Activated CD8-positive, alpha-beta T cell treated with anti-CD3 and anti-CD28 coated beads, Interleukin-2, amount 10 ng/mL, durations not matched to agents 7 days and 5 days (primary cell): ENCODE measurements at places on chromosomes 3 and 15. TPM values are rescaled to one million over a fixed set of nuclear protein-coding genes. Genes with fewer than 3 reads are reported as not detected.

Gene PTX3
- total RNA-seq: not detected

Gene TMEM45A
- total RNA-seq: 0.42 TPM

Gene GOLGA8N
- 32.0 TPM for total RNA-seq

Gene TMEM115
- 18.9 TPM for total RNA-seq

Gene PLXND1
- 4.1 TPM for total RNA-seq

Gene CLDND1
- total RNA-seq: 410 TPM

Gene GRIP2
- not detected for total RNA-seq

Gene ADAMTS9
- not detected for total RNA-seq

Gene ALDH1L1
- not detected for total RNA-seq

DNA sequence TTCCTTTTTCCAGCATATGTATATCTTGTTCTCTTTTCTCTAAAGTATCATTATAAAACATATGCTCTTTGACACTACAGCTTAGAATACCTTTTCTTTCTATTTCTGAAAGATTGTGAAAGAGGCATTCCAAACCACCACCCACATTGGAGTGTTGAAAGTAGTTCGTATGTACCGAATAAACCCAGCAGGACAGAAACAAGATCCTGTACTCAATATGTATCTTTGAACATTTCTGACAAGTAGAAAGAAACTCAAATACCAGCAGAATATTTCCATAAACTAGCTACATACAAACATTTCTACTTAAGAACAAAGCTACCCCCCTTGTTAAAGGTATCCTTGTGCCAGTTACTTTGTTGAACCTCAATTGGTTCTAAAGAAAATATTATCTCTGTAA is 415.3 kb upstream of the ALCAM start:
- no peak overlapping the region for H3K4me3 ChIP-seq
- no peak for DNase-seq
- H3K4me1 ChIP-seq: no peaks in the 10 kb centered on the region
- no peak overlapping the region for H3K27ac ChIP-seq

DNA sequence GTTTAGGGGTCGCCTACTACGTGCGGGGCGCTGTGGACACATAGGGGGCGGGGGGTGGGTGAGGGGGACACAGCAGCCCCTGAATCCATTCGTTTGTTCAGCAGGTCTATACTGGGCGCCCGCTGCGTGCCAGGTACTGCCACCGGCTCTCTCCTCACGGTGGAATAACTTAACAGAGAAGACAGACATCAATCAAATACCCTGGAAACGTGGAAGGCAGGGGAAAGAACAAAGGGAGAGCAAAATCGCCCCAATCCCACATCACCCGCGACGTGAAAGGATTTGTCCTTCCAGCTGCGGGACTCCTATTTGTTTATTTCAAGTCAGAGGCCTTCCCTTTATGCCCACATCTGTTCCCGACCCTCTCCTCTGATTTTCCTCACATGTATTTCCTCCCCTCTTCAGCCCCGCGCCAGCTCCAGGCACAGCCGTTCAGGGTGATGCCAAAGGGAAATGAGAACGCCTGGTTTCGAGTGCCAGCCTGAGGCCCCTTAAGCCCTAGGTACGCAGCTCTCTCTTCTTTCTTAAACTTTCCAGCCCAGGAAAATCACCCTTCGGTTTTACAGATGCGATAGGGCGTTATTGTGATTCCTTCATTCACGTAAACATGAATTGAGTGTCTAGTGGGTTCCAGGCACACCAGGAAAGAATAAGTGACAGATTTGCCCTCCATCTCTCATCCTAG is 726 bp upstream of the PROK2 start:
- no peaks in the 10 kb centered on the region for H3K36me3 ChIP-seq
- peaks cover 16% of the 10 kb centered on the region for H3K4me1 ChIP-seq
- no peak for DNase-seq
- peaks cover 61% of the 10 kb centered on the region for H3K27me3 ChIP-seq

DNA sequence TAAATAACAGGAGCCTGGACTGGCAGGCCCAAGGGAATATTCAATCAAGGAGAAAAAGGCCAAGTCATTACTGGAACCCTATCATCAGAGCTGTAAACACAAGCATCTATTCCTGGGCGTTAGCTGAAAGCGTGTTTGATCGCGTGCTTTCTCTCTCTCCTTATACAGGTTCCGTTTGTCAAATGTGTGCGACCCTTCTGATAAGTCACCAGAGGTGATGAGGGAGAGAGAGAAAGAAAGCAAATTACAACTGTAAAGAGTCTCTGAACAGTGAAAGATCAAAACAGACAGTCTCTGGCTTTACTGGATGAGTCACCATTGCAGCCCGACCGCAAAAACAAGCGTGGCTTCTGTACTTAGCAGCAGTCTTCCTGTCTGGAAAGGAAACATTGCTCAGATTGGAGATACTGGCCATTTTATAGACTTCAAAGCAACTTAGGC is 39.5 kb upstream of the TPRG1 start:
- H3K36me3 ChIP-seq: peaks cover 16% of the 10 kb centered on the region
- peaks cover 28% of the 10 kb centered on the region for H3K4me1 ChIP-seq
- H3K27me3 ChIP-seq: no peaks in the 10 kb centered on the region

- H3K4me1 ChIP-seq: peaks cover 5% of the 10 kb centered on the region
- no peaks in the 10 kb centered on the region for H3K27me3 ChIP-seq
- no peak for DNase-seq
- no peaks in the 10 kb centered on the region for H3K36me3 ChIP-seq
- H3K4me3 ChIP-seq: peak overlapping the region; percentile 48
Observed at GRCh38 chr3:149701206-149701976, 43.6 kb upstream of the WWTR1 start.

- peaks cover 50% of the 10 kb centered on the region for H3K36me3 ChIP-seq
- no peaks in the 10 kb centered on the region for H3K4me1 ChIP-seq
- H3K4me3 ChIP-seq: no peak overlapping the region
- no peak for DNase-seq
- H3K27ac ChIP-seq: no peak overlapping the region
Observed at GRCh38 chr15:84791763-84792162, 25.4 kb upstream of the ALPK3 start.

GRCh38 chr3:156614642-156615511 is 59.5 kb upstream of the TIPARP start:
- peaks cover 6% of the 10 kb centered on the region for H3K4me1 ChIP-seq
- H3K27me3 ChIP-seq: peaks cover 3% of the 10 kb centered on the region
- no peaks in the 10 kb centered on the region for H3K36me3 ChIP-seq
- H3K4me3 ChIP-seq: no peak overlapping the region
- DNase-seq: no peak

GRCh38 chr3:67898916-67899315 is 244.5 kb upstream of the SUCLG2 start:
- no peaks in the 10 kb centered on the region for H3K27me3 ChIP-seq
- no peaks in the 10 kb centered on the region for H3K36me3 ChIP-seq
- H3K4me1 ChIP-seq: no peaks in the 10 kb centered on the region
- DNase-seq: no peak
- H3K27ac ChIP-seq: no peak overlapping the region

- DNase-seq: no peak
- H3K27me3 ChIP-seq: no peaks in the 10 kb centered on the region
- H3K36me3 ChIP-seq: no peaks in the 10 kb centered on the region
- no peaks in the 10 kb centered on the region for H3K4me1 ChIP-seq
- H3K4me3 ChIP-seq: no peak overlapping the region
Observed at GRCh38 chr3:55750525-55750924, 263.4 kb upstream of the WNT5A start.

DNA sequence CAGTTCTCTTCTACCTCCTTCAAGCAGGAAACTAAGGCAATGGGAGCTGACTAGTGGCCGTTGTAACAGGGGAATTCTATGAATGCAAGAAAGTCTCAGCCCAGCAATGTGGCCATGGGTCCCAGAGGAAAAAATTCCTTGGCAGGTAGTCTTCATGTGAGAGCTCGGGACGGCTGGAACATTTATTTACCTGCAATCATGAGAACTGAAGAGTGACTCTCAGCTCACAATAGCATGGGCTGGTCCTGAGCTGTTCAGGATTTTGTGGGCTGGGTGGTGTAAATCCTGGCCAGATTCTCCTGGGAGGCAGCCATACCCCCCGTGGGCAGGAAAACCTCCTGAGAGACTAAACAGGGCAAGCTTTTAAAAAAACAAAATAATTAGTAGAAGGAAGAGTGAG is 330.3 kb upstream of the CTNNB1 start:
- H3K4me1 ChIP-seq: no peaks in the 10 kb centered on the region
- H3K27ac ChIP-seq: no peak overlapping the region
- H3K36me3 ChIP-seq: no peaks in the 10 kb centered on the region
- no peak for DNase-seq

- no peak for DNase-seq
- H3K4me3 ChIP-seq: no peak overlapping the region
- H3K4me1 ChIP-seq: no peaks in the 10 kb centered on the region
- no peaks in the 10 kb centered on the region for H3K27me3 ChIP-seq
- H3K27ac ChIP-seq: no peak overlapping the region
Observed at GRCh38 chr15:88083811-88084760, 172.5 kb downstream of the NTRK3 start.

GRCh38 chr15:49808341-49808740 is 187.5 kb downstream of the DTWD1 start:
- H3K4me3 ChIP-seq: no peak overlapping the region
- H3K27me3 ChIP-seq: peaks cover 8% of the 10 kb centered on the region
- H3K36me3 ChIP-seq: no peaks in the 10 kb centered on the region
- H3K27ac ChIP-seq: no peak overlapping the region

DNA sequence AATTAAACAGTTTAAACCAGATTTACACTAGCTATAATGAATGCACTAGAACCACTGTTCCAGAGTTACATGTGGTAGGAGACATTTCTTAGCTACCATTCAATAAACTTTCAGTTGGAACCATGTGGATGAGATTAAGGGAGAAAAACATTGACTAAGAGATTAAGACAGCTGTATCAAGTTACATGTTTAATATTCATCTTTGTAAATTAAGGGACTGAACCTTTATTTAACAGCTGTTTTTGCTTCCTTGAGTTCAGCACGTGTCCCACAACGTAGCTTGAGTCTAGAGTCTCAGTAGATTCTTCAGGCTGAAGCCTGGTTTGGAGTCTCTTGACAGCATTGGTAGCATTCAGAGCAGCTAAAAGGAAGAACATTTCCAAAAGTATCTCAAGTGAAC is 27.2 kb upstream of the CFAP44 start:
- no peaks in the 10 kb centered on the region for H3K27me3 ChIP-seq
- no peaks in the 10 kb centered on the region for H3K4me1 ChIP-seq
- no peak overlapping the region for H3K4me3 ChIP-seq
- H3K27ac ChIP-seq: no peak overlapping the region
- DNase-seq: no peak
- H3K36me3 ChIP-seq: peaks cover 42% of the 10 kb centered on the region

GRCh38 chr3:58183221-58183620 is 27.6 kb downstream of the DNASE1L3 start:
- no peak for DNase-seq
- H3K27ac ChIP-seq: no peak overlapping the region
- no peaks in the 10 kb centered on the region for H3K36me3 ChIP-seq
- H3K4me1 ChIP-seq: peaks cover 10% of the 10 kb centered on the region

DNA sequence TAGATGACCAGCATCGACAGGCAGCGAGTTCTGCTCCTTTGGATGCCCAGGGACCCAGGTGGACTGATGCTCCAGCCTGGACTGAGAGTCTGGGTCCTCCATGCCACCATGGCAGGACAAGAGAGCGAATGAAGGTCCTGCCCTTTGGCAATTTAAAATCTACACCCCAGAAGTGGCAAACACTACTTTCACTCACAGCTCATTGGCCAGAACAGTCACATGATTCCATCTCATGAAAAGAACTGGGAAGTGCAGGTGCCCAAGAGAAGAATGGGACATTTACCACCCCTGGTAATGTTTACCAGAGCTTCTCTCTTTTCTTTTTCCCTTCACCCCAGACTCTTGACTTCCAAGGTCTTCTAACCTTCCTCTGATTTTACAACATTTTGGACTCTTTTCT is 87.8 kb upstream of the SLCO3A1 start:
- H3K4me3 ChIP-seq: no peak overlapping the region
- H3K27ac ChIP-seq: no peak overlapping the region
- no peaks in the 10 kb centered on the region for H3K36me3 ChIP-seq
- no peak for DNase-seq
- H3K4me1 ChIP-seq: no peaks in the 10 kb centered on the region
- peaks cover 17% of the 10 kb centered on the region for H3K27me3 ChIP-seq

- H3K4me3 ChIP-seq: no peak overlapping the region
- no peaks in the 10 kb centered on the region for H3K36me3 ChIP-seq
- H3K27me3 ChIP-seq: peaks cover 2% of the 10 kb centered on the region
- H3K4me1 ChIP-seq: no peaks in the 10 kb centered on the region
Observed at GRCh38 chr15:45903283-45903682, 268.5 kb downstream of the SQOR start.

DNA sequence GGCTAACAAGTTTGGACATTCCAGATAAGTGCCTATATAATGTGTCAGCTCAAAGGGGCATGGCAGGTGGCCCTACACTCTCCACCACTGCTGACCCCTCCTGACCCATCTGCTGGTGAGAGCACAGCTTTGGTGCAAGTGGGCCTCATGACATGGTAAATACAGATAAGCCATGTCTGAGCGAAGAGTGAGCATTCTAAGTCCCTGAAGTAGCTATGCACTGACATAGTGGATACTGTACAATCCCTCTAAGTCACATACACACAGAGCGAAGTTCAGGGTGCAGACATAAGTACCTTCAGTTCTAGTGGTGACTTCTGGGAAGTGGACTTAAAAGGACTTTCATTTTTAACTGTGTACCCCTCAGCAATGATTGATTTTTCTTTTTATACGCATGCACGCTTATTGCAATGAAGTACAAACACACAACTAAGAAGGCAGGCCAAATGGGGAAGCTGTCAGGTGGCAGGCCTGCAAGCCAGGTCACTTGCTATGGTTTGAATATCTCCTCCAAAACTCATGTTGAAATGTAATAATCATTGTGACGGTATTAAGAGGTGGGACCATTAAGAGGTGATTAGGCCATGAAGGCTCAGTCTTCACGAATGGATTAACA is 41.5 kb downstream of the TBC1D2B start:
- no peaks in the 10 kb centered on the region for H3K27me3 ChIP-seq
- H3K4me1 ChIP-seq: peaks cover 92% of the 10 kb centered on the region
- H3K36me3 ChIP-seq: peaks cover 77% of the 10 kb centered on the region

- H3K36me3 ChIP-seq: no peaks in the 10 kb centered on the region
- H3K27ac ChIP-seq: no peak overlapping the region
- no peaks in the 10 kb centered on the region for H3K4me1 ChIP-seq
- no peak for DNase-seq
- H3K27me3 ChIP-seq: no peaks in the 10 kb centered on the region
Observed at GRCh38 chr3:175619369-175619768, 760.2 kb downstream of the NAALADL2 start.

DNA sequence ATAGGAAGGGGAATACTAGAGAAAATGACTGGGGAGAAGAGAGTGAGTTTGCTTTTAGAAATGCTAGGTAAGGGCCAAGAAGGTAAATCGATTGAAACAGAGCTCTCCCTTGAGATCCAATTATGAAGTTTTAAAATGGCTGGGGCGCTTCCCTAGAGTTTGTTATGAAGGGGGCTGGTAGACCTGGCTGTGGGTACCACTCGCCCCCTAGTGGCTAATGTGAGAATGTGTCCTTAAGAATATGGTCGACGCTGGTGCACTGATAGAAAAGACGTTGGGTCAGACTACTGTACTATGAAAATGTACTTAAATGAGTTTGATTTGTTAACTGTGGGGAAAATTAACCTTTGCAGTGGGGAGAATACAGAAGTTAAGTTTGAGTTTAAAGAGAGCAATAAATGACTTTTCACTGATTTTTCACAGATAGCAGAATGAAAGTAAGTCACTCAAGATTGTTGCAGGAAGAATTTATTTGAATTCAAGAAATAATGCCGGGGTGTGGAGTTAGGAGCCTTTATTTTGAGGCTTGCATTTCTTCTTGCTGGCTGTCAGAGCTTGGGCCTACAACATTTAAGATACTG is 9.2 kb downstream of the TMPRSS7 start:
- DNase-seq: peak; percentile 70
- H3K4me1 ChIP-seq: peaks cover 3% of the 10 kb centered on the region
- peaks cover 1% of the 10 kb centered on the region for H3K27me3 ChIP-seq
- H3K36me3 ChIP-seq: no peaks in the 10 kb centered on the region
- no peak overlapping the region for H3K27ac ChIP-seq

GRCh38 chr3:156664831-156665178 is 9.6 kb upstream of the TIPARP start:
- H3K4me3 ChIP-seq: peak overlapping the region; percentile 58
- H3K27me3 ChIP-seq: no peaks in the 10 kb centered on the region
- DNase-seq: no peak
- H3K27ac ChIP-seq: peak overlapping the region; percentile 91
- H3K36me3 ChIP-seq: peaks cover 9% of the 10 kb centered on the region
